RWPE1 (cell line): ENCODE measurements at places on chromosomes 6 and 20.

DNA sequence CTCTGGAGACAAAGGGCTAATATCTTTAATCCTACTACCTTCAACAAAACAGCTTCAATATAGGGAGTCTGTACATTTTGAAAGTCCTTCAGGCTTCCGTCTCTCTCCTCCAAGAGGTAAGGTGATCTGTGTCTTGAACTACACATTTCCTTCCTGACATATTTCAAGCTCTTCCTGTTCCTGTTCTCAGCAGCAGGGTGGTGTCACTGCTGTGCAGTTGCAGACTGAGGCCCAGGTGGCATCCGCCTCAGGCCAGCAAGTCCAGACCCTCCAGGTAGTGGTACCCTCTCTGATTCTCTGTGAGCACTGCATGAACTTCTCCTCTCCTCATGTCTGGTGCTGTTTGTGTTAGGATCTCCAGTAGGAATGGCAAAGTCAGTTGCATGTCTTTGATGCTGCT lies 7.8 kb downstream of the NFYA start:
- DNase-seq, result no peak

- no peak for DNase-seq
These were observed 10.6 kb downstream of the PCIF1 start for GRCh38 chr20:45944965-45945677.

GRCh38 chr6:168419569-168419968 lies 21.4 kb upstream of the SMOC2 start:
- DNase-seq, result no peak

DNA sequence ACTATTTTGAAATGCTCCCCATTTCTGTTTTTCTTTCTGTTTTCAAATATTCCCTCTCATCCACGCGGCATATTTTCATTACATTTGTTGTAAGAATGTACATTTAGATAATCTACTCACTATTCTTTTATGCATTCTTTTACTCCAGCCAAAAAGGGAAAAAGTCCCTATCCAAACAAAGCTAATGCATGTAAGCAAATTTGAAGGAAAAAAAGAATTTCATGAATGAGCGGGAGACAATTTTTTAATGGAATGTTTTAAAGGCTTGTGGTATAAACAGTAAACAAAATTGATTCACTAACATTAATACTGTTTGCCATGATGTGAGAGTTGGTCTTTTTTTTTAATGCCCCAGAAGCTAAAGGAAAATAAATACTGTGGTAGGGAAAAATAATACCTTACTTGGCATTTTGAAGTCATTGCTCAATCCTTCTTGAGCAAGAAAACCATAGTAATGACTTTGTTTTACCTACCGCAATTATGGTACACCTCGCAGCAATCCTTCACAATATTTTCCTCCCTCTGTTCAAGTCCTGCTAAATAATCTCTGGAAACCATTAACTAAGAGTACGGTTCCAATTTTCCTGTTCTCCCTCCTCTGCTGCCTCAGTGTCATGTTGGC lies 79.0 kb downstream of the BACH2 start:
- peak; percentile 7 for DNase-seq

DNA sequence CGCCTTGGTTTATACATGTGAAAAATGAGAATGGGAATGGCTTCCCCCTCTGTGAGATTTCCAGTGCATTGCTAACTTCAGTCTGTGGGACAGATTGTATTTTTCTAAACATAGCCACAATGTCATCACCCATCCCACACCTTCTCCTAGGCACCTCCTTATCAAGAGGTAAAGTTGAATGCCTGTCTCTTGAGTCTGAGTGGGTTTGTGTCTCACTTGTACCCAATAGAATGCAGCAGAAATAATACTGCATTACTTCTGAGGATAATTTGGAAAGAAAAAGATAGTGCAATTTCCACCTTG lies 27.9 kb downstream of the RIN2 start:
- no peak for DNase-seq

GRCh38 chr6:129592516-129593232 lies 117.3 kb downstream of the ARHGAP18 start:
- DNase-seq, result peak; percentile 6

DNA sequence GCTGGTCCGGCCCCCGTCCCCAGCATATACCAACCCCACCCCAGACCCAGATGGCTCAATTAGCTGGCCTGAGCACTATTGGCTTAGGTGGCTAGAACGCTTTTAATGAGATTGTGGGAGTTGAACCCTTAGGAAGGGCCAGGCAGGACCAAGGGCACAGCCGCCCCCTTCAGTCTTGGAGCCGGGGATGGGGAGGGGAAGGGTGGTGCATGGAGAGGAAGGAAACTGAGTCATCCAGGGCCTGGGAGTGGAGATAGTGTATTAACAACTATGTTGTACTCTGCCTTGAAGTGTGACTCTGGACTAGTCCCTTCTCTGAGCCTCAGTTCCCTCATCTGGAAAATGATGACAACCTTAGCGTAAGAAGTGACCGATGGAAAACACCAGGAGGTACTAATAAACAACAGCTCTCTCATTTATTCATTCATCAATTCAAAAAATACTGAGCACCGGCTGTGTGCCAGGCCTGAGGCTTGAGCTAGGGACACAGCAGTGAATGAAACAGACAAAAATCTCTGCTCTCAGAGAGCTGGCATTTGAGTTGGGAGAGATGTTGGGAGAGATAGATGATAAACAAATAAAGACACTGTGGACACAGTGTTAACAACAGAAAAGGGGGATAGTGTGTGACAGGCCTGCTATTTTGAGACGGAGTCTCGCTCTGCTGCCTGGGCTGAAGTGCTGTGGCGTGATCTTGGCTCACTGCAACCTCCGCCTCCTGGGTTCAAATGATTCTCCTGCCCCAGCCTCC lies 11.5 kb downstream of the PEDS1 start:
- no peak for DNase-seq

GRCh38 chr20:20317621-20318364 lies 50.1 kb upstream of the INSM1 start:
- no peak for DNase-seq

DNA sequence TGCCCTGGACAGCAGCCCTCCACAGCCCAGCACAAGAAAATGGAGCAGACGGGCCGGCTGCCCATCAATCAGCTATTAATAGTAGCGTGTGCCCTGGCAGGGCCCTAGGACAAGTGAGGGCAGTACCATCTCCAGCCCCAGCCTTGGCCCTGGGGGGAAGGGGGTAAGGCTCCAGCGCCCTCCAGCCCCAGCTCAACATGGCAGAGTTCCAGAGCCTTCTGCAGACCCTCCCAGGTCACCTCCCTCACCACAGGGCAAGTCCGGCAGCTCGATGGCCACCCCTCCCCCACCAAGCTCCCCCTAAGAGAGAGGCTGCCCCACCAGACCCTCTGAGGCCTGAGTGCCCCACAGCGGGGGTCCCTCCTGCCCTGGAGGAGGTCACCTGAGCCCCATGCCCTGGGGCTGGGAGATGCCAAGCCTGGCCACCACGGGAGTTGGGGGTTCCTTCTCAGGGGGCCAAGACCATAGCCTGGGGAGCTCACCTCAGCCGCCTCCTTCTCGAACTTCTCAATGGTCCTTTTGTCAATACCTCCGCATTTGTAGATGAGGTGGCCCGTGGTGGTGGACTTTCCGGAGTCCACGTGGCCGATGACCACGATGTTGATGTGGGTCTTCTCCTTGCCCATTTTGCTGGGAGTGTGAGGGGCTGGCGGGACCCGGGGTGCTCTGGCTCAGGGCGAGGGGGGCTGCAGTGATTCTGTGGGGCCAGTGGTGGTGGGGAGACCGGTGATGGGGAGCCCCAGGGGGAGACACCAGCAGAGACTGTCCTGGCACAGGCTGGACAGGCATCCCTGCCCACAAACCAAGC lies 1.5 kb downstream of the EEF1A2 start:
- no peak for DNase-seq

DNA sequence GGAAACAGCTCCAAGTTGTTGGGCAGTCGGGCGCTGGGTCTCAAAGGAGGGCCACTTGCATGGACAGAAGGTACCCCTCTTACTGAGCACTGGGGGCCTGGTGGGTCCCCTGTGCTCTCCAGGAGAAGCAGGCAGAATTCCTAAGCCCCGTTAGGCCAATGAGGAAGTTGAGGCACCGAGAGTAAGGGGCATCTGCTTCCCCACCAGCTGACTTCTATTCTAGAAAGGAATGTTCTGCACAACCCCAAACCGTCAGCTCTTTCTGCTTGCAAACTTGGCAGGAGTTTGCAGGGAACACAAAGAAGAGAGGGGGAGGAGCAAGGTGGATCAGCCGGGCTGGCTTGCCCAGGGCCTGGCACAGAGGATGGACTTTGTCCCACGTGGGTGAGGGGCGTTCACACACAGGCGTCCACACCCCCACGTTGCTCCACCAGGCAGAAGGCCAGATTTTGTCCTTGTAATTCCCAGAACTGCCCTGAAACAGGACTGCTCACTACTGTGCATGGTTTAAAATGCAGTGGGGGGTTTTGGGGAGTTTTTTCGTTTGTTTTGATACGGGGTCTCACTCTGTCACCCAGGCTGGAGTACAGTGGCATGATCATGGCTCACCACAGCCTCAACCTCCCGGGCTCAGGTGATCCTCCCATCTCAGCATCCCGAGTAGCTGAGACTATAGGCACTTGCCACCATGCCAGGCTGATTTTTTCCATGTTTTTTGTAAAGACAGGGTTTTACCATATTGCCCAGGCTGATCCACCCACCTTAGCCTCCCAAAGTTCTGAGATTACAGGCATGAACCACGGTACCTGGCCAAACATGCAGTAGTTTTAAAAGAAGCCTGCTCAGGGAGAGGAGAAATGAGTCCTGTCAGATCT lies 93.3 kb downstream of the SNX5 start:
- peak; percentile 35 for DNase-seq

DNA sequence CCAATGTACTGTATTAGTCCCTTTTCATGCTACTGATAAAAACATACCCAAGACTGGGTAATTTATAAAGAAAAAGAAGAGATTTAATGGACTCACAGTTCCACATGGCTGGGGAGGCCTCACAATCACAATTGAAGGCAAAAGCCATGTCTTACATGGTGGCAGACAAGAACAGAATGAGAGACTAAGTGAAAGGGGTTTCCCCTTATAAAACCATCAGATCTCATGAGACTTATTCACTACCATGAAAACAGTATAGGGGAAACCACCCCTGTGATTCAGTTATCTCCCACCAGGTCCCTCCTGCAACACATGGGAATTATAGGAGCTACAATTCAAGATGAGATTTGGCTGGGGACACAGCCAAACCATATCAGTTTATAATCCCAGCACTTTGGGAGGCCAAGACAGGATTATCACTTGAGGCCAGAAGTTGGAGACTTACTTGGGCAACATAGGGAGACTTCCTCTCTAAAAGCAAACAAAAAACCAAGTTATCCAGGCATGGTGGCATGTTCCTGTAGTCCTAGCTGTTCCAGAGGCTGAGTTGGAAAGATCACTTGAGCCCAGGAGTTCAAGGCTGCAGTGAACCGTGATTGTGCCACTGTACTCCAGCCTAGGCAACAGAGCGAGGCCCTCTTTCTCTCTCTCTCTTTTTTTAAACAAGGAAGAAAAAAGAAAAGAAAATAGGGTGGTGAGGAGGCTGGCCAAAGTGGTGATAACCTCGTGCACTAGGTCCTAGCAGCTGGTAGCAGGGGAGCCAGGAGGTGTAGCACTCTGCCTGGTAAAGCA lies 22.9 kb upstream of the DDR1 start:
- no peak for DNase-seq

DNA sequence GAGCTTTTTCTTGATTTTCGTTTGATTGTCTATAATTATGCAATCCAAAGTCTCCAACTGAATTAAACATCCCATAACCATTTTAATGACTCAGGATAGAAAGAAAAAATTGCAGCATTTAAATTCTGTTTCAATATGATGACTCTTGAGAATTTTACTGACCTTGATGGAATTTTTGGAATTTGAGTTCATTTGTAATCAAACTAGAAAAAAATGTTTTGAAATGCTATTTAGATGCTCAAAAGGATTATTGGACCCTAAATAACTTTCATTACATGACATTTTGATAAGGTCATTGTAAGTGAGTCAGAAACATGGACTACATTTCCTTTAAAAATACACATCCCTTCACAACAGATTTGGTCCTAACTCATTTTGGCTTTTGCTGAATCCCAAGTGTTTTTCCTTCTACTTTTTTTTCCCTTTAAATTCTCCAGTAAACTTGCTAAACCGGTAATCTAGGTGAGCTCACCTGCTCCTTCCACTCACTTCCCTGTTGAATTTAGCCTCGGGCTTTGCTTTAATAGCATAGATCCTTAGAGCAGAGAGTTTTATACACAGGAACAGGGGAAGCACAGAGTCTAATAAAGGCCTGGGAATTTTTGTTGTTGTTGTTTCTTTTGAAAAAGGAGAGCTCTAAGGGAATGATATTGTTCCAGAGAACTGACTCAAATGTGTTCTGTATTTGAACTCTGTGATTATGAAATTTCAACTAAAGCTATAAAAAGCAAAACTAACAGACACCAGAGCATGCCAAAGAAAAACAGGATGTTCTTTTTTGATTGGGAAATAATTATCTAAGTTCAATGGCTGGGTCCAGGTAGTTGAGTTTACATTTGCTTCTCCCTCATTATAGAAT lies 1088.2 kb upstream of the CITED2 start:
- DNase-seq, result peak; percentile 83

DNA sequence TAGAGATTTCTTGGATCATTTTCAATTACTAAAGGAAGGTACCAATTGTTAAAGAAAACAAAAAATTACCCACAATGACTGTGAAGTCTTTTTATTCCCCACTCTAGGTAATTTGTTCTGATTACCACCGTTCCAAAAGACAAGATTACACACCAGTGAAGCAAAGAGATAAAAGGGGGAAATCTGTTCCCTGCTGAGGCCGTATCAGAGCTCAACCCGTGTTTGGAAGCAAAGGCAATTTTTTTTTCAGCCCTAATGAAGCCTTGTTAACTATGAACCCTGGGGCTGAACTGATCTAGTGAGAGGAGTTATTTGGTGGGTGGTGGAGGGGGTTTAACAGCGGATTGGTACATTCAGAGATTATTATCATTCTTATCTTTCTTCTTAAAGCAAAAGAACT lies 128.5 kb downstream of the ALDH8A1 start:
- no peak for DNase-seq

GRCh38 chr6:144662812-144663365 lies 377.8 kb downstream of the UTRN start:
- DNase-seq, result peak; percentile 7

- peak; percentile 5 for DNase-seq
These were observed 165.4 kb downstream of the GMPR start for GRCh38 chr6:16403831-16404230.

DNA sequence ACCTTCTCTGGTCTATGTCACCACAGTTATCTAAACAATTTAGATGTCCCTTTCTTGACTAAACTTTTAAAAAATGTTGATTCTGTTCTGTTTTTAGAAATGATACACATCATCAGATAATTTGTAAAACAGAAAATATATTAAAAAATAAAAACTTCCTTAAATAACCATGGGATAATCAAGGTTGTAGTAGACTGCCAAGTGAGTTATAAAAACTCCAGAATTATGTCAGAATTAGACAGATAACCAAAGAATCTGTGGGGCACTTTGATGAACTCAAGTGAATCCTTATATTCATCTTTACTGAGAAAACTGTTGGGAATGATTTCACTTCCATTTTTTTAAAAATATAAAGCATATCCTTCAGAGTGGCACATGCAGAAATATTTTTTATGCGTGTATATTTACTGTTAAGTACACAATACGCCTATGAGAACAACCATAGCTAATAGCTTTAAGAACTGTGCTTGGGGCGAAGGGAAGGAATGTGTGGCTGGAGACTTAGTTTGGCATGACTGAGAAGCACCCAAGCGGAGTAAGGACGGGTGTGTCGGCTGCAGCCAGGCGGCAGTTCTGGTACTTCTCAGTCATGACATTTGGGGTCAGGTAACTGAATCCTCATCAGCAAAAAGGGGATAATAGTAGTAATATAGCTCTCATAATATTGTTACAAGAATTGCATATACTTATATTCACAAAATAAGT lies 604.7 kb upstream of the CITED2 start:
- no peak for DNase-seq
